ENCODE measurements at places on chromosomes 16 and 17.
A peak's percentile ranks its signal among the peaks of the same experiment; 100 is the strongest.

DNA sequence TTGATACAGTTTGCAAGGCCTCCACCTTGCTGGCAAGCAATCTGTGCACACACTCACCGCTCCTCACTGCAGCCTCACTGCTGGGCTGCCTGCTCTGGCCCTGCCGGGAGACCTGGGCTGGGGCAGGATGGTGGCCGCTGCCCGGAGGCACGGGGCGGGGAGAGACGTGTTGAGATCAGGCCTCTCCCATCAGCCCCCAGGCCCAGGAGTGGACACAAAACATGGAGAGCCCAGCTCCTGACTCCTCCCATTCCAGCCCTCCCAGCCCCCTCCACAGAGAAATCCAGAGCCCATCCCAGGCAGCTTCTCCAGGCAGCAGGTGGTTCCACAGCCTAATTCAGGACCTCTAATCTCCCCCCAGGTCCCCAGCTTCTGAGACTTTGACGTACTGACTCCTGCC lies 23.1 kb upstream of the RPL38 start:
- DNase-seq: no peak

- DNase-seq: no peak
These were observed 16.4 kb downstream of the DHX38 start for GRCh38 chr16:72109966-72110530.

DNA sequence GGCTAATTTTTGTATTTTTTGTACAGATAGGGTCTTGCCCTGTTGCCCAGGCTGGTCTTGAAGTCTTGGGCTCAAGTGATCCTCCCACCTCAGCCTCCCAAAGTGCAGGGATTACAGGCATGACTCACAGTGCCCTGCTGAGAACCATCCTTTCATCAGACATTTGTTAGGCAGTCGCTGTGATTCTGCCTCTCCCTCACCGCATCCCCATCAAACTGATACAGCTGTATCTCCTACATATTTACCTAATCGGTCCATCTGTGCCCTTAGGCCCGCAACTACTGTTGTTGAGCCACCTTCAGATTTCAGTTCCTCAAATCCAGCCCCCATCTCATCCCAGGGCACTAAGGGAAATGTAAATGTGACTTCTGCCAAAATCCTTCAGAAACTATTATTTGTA lies 2.0 kb upstream of the SLC43A2 start:
- no peak for DNase-seq

- DNase-seq: no peak
These were observed 134.7 kb downstream of the SOX9 start for GRCh38 chr17:72255481-72255880.

DNA sequence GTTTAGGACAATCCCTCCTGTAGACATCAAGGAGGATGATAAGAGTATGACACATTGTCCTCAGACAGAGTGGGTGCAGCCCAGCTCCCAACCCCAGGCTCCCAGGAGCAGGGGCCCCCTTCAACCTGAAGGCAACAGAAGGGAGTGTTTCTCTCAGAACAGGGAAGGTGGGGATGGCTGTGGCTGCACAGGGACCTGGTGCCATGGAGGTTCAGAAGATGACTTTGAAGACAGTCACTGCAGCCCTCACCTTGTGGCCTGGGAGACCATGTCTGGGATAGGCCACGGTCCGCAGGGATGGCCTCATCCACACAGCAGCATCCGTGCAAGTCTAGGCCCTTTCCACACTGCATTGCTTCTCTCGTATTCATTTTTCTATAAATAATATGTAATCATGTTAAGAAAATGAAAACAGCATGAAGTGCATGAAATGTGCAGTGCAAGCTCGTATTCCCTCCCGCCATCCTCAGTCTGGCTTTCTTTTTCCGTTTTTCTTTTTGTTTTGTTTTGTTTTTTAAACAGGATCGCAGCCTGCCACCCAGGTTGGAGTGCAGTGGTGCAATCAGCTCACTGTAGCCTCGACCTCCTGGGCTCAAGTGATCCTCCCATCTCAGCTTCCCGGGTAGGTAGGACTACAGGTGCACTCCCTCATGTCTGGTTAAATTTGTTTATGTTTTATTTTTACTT lies 71.1 kb downstream of the METRNL start:
- no peak for DNase-seq

- DNase-seq: no peak
These were observed 2.8 kb downstream of the ACE start for GRCh38 chr17:63479495-63480184.

- DNase-seq: no peak
These were observed 1.7 kb downstream of the ZNF469 start for GRCh38 chr16:88384222-88385111.

GRCh38 chr16:56862776-56863175 lies 2.2 kb upstream of the SLC12A3 start:
- DNase-seq: no peak

DNA sequence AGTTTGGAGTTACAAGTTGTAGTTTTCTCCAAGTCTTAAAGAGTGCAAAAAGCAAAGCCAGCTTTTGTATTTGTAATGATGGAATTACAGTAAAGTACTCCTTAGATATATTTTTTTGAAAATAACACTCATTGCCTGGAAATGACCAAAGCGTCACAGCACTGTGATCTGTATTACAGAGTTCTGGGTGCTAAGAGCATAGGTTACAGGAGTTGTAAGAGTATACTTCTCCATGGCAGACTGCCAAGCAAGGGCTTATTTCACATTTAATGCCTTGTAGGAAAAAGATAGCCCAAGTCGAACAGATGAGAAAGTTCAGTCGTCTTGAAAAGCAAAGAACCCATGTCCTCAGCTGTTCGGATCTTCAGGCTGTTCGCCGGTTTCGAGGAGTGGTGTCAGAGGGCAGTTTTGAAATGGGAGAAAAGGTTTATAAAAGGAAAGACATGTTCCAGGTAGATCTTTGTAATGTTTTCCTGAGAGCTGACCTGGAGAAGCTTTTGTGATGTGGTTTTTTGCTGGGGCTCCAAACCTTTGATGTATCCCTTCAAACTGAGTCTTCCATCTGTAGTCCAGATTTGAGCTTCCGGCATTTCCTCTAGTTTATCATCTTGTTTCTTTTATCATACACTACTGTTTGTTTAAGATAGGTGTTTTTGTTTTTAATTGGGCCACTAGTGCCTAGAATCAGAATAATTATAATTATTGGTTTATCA lies 41.3 kb downstream of the ERCC4 start:
- peak; percentile 66 for DNase-seq

DNA sequence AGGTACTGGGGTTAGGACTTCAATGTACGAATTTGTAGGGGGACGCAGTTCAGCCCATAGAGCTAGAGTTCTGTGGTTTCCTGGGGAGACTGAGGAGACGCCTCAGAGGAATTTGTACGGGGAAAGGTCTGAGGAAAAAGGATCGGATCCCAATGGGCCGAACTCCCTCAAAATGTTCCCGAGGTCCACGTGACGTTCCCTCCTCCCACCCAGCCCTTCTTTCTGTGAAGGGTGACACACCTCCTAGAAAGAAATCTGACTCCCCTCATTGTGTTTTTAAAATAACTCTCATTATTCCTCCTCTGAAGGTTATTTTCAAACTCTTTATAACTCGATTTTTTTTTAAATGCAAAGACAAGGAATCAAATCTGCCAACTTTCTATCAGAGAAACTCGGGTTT lies 8.6 kb downstream of the RGS9 start:
- DNase-seq: no peak

DNA sequence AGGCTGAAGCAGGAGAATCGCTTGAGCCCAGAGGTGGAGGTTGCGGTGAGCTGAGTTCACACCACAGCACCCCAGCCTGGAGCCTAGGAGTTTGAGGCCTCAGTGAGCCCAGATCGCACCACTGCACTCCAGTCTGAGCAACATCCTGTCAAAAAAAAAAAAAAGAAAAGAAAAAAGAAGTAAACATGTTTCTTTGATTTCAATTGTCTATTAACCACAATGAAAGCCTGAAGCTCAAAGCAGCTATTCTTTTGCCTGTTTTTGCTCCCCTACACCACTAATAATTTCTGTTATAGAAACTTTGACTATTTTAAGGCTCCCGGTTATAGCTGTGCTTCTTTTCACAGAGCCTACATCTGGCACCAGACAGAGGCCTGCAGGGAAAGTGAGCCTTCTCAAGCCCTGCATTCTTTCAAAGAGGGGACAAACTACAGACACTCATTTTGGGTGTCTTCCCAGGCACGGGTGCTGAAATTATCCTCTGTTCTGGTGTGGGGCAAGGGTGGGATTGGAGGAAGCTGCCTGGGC lies 14.2 kb upstream of the SLC52A1 start:
- DNase-seq: no peak

DNA sequence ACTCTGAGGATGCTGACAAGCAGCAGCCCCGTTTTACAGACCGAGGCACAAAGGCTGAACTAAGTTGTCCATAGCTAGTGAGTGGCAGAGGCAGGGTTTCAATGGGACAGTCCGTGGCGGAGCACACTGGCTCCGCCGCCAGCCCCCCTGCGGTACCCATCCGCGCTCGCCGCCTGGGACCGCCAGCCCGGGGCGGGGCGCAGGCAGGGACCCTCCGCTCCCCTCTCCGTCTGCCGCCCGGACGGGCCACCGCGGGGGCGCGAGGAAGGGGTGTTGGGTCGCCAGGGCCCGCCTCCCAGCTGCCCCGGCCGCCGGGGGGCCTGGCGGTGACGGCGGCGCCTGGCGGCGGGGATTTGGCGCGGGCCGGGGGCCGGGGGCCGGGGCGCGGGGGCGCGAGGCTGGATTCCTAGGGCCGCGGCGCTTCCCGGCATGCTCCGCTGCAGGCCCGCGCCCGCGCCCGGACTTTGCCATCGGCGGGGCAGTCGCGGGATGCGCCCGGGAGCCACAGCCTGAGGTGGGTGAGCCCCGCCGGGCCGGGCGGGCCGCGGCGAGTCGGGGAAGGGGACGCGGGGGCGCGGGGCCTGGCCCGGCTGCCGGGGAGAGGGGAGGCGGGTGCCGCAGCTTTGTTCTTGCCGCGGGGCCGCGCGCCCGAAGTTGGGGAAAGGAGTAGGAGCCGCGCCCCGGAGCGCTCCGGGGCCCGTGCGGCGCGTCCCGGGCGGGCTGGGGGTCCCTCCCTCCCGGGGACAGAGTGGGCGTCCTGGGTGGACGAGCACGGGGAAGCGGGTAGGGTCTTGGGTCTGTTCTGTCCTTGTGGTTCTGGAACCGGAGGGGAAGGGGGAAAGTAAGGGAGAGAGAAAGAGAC lies at the start of gene TMEM98:
Gene TMEM98 (plus strand): TSS at position 430 of the 862 bp plus-strand sequence. CDS start 3,376 bp downstream, outside the sequence.
- DNase-seq: peak; percentile 41

- DNase-seq: no peak
These were observed 605 bp upstream of the ABAT start for GRCh38 chr16:8673611-8674412.

- DNase-seq: no peak
These were observed 34.8 kb downstream of the SOST start for GRCh38 chr17:43723697-43724359.

GRCh38 chr17:83057793-83058265 lies 21.6 kb upstream of the METRNL start:
- DNase-seq: no peak

GRCh38 chr16:23504076-23504452 lies 6.2 kb downstream of the GGA2 start:
- no peak for DNase-seq

GRCh38 chr17:4175921-4176807 lies 33.2 kb downstream of the CYB5D2 start:
- peak; percentile 44 for DNase-seq

DNA sequence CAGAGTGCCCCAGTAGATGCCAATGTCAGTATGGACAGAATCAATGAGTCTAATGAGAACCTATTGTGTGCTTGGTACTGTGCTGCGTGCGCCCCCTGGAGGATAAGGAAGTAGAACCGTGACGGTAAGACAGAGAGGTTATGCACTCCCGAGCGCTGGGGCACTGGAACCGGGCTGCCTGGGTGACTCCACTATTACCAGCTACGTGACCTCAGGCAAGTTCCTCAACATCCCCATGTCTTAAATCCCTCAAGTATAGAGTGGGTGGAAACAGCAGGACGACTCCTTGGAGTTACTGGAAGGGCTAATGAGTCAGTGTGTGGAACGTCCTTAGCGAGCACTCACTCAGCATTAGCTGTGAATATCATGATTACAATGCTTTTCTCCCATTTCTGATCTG lies 16.2 kb downstream of the CHST4 start:
- no peak for DNase-seq

DNA sequence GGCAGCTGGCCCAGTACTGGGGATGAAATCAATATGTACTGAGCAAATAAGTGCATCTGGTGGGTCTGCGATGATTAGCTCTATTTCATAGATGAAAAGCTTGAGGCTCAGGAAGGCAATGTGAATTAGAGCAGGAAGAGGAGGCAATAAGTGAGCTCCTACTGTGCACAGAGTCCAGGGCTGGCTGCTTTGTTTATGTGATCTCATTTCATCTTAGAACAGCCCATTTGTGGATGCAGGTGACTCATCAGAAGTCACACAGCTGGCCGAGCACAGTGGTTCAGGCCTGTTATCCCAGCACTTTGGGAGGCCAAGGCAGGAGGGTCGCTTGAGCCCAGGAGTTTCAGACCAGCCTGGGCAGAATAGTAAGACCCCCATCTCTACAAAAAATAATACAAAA lies 7.1 kb downstream of the TMEM114 start:
- no peak for DNase-seq

- no peak for DNase-seq
These were observed 36.3 kb downstream of the MYH3 start for GRCh38 chr17:10620823-10621222.

All from left kidney (tissue), 8 donors.